ENCODE measurements at places on chromosomes 5 and 9.

DNA sequence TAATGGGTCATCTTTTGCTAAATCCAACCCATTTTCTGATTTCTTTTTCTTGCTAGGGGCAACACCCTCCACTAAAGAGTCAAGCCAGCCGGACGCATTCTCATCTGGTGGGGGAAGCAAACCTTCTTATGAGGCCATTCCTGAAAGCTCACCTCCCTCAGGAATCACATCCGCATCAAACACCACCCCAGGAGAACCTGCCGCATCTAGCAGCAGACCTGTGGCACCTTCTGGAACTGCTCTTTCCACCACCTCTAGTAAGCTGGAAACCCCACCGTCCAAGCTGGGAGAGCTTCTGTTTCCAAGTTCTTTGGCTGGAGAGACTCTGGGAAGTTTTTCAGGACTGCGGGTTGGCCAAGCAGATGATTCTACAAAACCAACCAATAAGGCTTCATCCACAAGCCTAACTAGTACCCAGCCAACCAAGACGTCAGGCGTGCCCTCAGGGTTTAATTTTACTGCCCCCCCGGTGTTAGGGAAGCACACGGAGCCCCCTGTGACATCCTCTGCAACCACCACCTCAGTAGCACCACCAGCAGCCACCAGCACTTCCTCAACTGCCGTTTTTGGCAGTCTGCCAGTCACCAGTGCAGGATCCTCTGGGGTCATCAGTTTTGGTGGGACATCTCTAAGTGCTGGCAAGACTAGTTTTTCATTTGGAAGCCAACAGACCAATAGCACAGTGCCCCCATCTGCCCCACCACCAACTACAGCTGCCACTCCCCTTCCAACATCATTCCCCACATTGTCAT, 72.0 kb downstream of the NUP214 start:
- no peak for DNase-seq

GRCh38 chr5:61280205-61280604, 51.9 kb upstream of the ZSWIM6 start:
- DNase-seq = no peak

DNA sequence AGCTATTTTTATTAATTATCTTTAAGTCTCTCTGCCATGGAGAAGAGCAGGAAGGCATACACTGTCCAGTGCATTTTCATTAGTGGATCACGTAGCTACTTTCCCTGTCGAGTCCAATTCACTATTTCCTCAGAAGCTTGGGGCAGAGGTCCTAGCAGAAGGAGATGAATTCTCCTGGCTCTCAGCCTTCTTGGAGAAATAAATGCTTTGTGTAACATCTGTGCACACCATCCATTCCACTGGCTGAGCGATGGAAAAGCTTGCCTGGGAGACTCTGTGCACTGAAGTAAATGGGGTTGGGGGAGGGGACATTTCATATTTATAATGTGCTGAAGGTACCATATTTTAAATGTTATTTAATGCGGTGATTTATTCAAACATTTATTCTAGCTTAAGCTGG, 23.4 kb downstream of the PROP1 start:
- DNase-seq = no peak

DNA sequence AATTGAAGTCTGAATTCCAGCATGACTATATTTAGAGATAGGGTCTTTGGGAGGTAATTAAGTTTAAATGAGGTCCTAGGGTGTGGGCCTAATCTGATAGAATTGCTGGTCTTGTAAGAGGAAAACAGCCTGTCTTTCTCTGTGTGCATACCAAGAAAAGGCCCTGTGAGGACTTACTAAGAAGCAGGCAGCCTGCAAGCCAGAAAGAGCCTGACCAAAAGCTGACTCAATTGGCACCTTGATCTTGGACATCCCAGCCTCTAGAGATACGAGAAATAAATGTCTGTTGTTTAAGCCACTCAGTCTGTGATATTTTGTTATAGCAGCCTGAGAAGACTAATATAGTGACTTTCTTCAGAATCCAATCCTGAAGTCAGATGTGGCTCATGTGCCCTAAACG, 14.6 kb downstream of the ARL14EPL start:
- DNase-seq = no peak

- no peak for DNase-seq
Measured at GRCh38 chr9:97321251-97321650, 13.8 kb downstream of the CCDC180 start.

- DNase-seq = peak; percentile 13
Measured at GRCh38 chr5:31671339-31671741, 32.4 kb downstream of the PDZD2 start.

GRCh38 chr5:175866377-175866907, 4.9 kb upstream of the CPLX2 start:
- no peak for DNase-seq

GRCh38 chr9:98532147-98532546, 176.6 kb downstream of the GABBR2 start:
- peak; percentile 31 for DNase-seq

DNA sequence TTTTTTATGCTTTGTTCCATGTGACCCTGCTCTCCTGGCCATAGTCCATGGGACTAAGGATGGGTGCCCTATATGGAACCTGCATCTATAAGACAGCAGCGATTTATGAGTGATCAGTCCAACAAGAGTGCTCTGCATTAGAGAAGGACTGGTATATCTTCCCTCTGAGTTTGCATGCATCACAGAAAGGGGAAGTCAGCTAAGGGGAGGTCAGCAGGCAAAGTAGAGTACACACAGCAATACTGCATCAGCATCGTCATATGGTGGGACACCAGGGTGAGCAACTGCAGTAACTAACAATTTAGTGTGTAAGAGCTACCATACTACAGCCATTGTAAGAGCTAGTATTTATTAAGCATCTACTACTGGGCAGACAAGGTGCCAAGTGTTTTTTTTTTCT, 311.3 kb downstream of the NDUFS4 start:
- no peak for DNase-seq

Measured in C1 segment of cervical spinal cord (tissue), 14 donors.